ENCODE measurements at places on chromosomes 5 and 9. TPM values are rescaled to one million over a fixed set of nuclear protein-coding genes. Genes with fewer than 3 reads are reported as not detected.

GRCh38 chr9:20394969-20395368 lies 227.3 kb downstream of the MLLT3 start:
- H3K36me3 ChIP-seq, result no peaks in the 10 kb centered on the region
- H3K27me3 ChIP-seq, result no peaks in the 10 kb centered on the region

DNA sequence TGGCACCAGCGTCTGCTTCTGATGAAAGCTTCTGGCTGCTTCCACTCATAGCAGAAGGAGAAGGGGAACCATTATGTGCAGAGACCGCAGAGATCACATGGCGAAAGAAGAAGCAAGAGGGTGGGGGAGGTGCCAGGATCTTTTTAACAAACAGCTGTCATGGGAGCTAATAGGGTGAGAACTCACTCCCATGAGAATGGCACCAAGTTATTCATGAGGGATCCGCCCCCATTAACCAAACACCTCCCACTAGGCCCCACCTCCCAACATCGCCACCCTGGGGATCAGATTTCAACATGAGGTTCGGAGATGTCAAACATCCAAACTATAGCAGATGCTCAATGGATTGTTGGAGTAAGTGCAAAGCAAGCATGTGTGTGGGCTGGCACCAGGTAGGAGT lies 125.8 kb upstream of the SLIT3 start:
- no peak overlapping the region for H3K4me3 ChIP-seq
- peaks cover 9% of the 10 kb centered on the region for H3K4me1 ChIP-seq
- H3K27ac ChIP-seq, result no peak overlapping the region
- no peak for DNase-seq
- H3K27me3 ChIP-seq, result no peaks in the 10 kb centered on the region

GRCh38 chr5:127969651-127970050 lies 113.9 kb upstream of the SLC12A2 start:
- H3K4me3 ChIP-seq, result no peak overlapping the region
- H3K36me3 ChIP-seq, result 0 out of 2 replicates have a peak, but pooled peaks cover 7% of the 10 kb centered on the region
- H3K27me3 ChIP-seq, result no peaks in the 10 kb centered on the region
- no peak for DNase-seq

DNA sequence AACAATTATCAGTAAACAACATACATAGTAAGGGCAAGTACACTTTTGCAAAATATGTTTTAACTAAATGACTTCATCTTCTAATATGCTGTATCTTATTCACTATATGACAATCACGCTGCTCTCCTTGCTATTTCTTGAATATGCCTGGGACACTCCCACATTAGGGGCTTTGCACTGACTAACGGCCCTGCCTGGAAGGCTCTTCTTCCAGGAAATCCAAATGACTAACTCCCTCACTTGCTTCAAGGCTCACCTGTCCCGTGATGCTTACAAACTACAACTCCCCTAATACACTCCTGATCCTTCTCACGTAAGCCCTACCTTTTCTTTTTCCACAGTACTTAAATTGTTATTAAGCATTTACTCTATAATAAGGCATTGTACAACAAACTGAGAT lies 10.6 kb downstream of the ERP44 start:
- no peak overlapping the region for H3K4me3 ChIP-seq
- H3K36me3 ChIP-seq, result no peaks in the 10 kb centered on the region
- no peak for DNase-seq
- H3K27me3 ChIP-seq, result no peaks in the 10 kb centered on the region
- no peak overlapping the region for H3K27ac ChIP-seq

- no peaks in the 10 kb centered on the region for H3K36me3 ChIP-seq
- H3K4me3 ChIP-seq, result no peak overlapping the region
- no peaks in the 10 kb centered on the region for H3K4me1 ChIP-seq
- no peak overlapping the region for H3K27ac ChIP-seq
- H3K27me3 ChIP-seq, result no peaks in the 10 kb centered on the region
Observed at GRCh38 chr9:84111726-84112125, 131.1 kb downstream of the RMI1 start.

DNA sequence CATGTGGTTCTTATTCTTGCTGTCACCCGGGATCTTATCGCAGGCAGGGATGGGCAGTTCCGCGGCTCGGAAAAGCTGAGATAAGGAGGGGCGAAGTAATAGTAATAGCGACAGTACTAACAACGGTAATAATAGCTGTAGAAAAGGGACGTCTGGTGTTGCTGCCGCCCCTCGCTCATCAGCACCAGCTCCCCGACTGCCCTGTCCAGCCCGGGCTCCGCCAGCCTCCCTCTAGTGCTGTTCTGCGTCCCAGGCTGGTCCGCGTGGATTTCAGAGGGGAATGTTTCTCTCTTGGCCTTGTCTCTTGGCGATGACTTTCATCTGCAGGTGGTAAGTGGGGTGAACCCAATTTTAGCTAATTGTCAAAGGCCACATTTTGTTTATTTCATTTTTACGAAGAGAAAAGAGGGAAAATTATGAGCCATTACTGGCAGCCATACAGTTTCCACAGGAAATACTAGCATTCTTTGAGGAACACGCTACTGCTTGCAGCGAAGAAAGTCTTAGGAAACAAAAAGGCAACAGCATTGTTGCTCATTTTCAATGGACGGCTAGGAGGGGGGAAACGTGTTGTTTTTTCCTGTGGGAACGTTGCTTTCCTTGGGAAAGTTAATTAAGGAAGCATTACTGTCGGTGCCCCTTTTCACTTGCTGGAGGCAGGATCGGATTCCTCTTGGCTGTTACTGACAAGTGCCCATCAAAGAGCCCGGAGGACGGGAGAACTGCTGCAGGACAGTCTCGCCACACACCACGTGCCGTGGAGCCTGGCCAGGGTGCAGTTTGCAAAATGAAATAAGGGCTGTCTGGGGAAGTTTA lies 762 bp downstream of the SNCAIP start:
- H3K4me1 ChIP-seq, result no peaks in the 10 kb centered on the region
- no peak overlapping the region for H3K4me3 ChIP-seq
- H3K27me3 ChIP-seq, result no peaks in the 10 kb centered on the region
- DNase-seq, result no peak
- H3K36me3 ChIP-seq, result no peaks in the 10 kb centered on the region
- H3K27ac ChIP-seq, result no peak overlapping the region

DNA sequence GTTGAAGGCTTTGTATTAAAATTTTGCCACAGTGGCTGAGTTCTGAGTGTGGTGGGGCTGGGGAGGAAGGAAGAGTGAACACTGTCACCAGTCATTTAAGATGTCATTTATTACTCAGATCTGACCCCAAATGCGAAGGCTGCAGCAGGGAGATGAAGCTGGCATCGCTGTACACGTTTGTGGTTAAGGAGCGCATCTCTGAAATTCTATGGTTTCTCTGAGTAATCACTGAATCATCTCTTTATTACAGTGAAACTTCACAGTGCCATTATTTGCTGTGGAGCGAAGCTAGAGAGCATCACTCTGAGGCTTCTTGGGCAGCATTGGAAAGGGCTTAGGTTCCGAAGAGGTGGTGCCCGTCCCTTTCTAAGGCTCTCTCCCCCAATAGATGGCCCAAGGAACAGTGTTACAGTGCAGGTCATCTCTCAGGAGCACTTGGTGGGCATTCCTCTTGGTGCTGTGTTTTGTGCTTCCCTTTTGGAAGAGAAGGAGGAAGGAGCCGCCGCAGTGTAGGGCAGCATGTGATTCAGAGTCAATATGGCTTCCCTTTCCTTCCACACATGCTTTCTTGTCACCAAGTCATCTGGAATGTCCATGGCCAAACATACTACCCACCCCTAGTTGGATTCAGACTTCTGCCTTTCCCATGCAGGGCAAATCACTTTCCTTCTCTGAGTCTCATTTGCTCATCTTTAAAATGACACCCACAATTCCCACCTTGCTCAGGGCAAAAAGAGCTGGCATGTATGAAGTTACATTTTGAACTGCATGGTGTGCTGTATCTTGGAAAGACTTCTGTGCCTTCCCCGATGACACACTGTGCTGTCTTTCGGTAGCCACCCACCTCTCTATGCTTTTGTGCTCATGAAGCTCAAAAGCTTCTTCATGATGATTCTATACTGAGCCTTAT lies 9.3 kb upstream of the TEX48 start:
- no peaks in the 10 kb centered on the region for H3K36me3 ChIP-seq
- no peaks in the 10 kb centered on the region for H3K27me3 ChIP-seq
- H3K27ac ChIP-seq, result peak overlapping the region; percentile 79
- DNase-seq, result peak; percentile 69
- H3K4me1 ChIP-seq, result peaks cover 35% of the 10 kb centered on the region
- H3K4me3 ChIP-seq, result no peak overlapping the region

DNA sequence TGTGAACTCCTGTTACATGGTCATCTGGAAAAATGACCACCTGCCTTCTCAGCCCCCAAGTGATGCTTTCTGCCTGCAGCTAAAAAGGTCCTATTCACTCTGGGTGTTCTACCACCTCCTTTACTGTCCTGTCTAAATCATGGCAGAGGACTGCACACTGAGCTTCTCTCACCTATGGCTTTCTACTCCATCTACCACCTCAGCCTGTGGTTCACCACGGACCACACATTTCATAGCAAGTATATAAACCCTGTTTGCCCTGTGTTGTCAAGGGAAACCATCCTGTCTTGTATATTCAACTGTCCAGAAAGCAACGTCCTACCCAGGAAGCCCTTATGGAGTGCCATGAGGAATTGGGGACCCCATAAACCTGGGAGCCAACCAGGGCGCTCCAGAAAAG lies 167.4 kb upstream of the ITGA1 start:
- no peaks in the 10 kb centered on the region for H3K4me1 ChIP-seq
- DNase-seq, result no peak
- H3K27me3 ChIP-seq, result no peaks in the 10 kb centered on the region
- no peak overlapping the region for H3K4me3 ChIP-seq

The CYLC2 gene
- total RNA-seq, result not detected

The CYSRT1 gene
- total RNA-seq, result 9.0 TPM

The MAP3K1 gene
- 26.1 TPM for total RNA-seq

The FOXD4L6 gene
- 0.20 TPM for total RNA-seq

The HAVCR1 gene
- not detected for total RNA-seq

The FBP2 gene
- total RNA-seq, result not detected

The FANCC gene
- 31.5 TPM for total RNA-seq

Data from PC-9 (cell line).